ENCODE measurements at places on chromosomes 16 and 17.

DNA sequence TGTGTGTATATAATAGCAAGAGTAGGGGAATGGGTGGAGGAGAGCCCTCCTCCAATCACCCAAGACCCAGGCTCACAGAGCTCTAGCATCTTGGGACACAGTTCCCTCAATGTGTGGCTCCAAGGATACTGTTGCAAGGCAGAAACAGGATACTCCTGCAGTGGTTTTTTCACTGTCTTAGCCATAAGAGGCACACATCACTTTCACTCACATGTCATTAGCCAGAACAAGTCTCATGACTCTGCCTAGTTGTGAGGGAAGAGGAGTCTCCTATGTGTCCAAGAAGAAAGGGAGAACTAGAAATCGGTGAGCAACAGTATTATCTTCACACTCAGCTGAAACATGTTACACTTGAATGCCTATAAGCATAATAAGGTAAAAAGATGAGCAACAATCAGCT, 11.1 kb upstream of the NUDT7 start:
- no peak for DNase-seq

- no peak for DNase-seq
Measured at GRCh38 chr16:27389272-27389961, 12.6 kb upstream of the IL21R start.

DNA sequence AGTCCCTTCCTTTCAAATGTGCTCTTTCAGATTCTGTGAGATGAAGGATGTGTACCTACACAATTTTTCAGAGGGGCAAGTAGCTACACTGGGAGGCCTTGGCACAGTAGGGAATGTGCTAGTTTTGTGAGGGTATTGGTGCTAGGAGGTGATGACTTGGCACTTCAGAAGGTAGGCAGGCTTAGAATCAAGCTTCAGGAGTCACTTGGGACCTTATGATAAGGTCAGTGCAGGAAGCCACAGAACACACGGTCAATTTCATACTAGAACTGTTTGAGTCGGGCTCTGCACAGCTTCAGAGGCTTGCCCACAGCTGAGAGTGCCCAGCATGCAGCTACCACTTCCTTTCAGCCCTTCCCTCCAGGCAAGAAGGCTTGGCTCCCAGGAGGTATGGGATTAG, 6.1 kb downstream of the CMTM1 start:
- no peak for DNase-seq

GRCh38 chr17:29243792-29244191, 2.9 kb upstream of the CRYBA1 start:
- no peak for DNase-seq

Measured in NCI-H446 (cell line).